ENCODE measurements at places on chromosomes 16 and 17.
A peak's percentile ranks its signal among the peaks of the same experiment; 100 is the strongest.

GRCh38 chr16:56262148-56262547 is 70.9 kb downstream of the GNAO1 start:
- peak; percentile 68 for DNase-seq

GRCh38 chr16:87684106-87684677 is 81.6 kb downstream of the KLHDC4 start:
- no peak for DNase-seq

DNA sequence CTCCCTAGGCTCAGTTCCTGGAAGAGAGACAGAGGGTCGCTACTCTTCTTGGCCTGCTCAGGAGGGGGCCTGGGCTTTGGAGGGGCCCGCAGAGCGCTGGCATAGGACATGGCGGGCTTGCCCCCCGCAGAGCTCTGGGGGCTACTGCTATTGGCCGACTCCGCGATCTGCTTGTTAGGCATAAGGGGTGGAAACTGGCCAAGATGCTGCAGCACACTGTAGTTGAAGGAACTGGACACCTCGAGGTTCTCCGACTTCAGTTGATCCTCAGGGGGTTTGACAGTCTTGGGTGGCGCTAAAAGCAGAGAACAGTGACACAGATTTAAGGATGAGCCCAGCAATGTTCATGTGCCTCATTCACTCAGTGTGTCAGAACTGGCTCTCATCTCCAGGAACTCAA is 33.9 kb downstream of the CACNG1 start:
- DNase-seq, result no peak

DNA sequence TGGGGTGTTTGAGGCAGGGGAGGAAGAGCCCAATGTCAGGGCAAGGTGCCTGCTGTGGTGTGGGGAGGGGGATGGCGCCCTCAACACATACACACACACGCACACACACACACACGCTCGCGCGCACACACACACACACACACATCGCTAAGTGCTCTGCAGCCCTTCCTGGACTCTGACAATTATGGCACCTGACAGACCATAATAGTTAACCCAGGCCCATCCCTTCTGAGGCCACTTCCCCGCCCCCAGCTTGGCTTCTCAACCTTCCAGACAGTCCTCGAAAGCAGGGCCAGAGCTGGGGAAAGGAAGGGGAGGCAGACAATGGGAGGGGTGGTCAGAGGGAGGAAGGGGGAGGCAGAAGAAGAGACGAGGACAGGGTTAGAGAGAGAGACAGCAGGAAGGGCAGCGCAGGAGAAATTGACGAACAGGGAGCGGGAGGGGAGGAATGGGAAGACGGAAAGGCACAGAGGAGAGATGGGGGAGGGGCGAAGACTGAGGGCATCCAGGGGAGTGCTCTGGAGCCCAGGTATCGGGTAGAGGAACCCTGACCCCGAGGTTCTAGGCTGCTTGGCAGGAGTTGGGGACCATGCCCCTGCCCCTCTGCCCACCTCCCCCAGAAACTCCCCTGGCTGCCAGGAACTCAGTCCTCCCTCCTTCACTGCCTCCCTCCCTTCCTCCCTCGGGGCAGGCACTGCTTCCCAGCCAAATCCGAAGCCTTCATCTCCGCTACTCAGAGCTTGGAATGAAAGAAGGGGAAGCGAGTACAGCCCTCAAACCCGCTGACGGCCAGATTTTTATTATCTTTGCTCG is 4.0 kb downstream of the SRCIN1 start:
- DNase-seq, result no peak

- no peak for DNase-seq
Observed at GRCh38 chr17:7042501-7043181, 1.3 kb downstream of the SLC16A11 start.

- DNase-seq, result peak; percentile 37
Observed at GRCh38 chr16:46961373-46962353, 11.8 kb downstream of the DNAJA2 start.

DNA sequence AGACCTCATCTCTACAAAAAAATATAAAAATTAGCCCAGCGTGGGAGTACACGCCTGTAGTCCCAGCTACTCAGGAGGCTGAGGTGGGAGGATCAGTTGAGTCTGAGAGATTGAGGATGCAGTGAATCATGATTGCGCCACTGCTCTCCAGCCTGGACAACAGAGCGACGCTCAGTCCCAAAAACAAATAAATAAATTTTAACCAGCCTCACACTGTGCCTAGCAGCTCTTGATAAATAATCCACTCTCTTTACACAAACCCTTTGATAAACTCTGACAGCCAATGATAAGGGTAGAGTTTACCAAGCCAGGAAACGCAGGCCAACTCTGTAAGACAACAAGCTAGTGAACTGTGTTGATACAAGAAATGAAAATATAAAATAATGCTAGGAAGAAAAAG is 32.7 kb downstream of the LITAF start:
- DNase-seq, result no peak

DNA sequence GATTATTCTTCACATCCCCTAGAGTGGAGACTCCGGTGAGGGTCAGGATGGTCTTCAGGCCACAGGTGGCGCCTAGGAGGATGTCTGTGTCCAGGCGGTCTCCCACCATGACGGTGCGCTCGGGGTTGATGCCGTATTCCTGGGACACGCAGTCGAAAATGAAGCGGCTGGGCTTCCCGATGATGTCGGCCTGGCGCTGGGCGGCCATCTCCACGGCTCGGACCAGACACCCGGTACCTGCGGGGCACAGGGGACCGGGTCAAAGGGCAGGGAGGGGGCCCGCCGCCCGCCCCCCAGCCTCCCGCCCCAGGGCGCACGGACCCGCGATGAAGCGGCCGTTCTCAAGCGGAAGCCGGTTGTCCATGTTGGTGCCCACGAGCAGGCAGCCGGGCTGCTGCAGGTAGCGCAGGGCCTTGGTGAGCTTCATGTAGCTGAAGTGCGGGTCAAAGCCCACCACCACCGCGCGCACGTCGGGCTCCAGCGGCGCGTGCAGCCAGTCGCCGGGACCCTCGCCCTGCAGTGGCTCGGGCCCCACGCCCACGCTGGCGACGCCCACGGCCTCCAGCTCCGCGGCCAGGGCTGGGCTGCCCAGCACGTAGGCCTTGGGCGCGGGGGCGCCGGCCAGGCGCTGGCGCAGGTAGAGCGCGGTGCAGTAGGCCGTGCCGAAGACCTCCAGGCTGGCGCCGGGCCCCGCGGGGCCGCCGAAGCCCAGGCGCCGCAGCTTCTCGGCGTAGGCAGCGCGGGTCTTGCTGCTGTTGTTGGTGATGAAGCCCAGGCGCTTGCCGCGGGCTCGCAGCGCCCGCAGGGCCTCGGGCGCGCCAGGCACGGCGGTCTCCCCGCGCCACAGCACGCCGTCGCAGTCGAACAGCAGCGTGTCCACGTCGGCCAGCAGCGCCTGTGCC is 572 bp downstream of the PGP start:
- DNase-seq, result no peak

DNA sequence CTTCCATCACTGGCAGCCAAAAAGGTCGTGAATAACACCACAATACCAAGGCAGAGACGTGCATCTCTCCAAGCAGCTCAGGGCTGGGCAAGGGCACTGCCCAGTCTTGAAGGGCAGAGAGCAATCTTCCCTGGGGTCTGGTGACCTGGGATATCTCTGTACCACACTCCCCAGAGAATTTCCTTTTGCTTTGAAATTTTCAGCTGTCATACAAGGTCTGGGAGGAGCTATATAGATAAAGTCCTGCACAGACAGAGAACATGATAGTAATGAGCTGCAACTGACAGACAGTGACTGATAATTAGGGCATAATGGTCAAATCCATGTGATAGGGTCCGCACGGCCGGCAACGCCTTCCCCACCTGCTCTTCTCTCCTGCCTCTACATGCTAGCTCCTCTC is 68.2 kb downstream of the DYNLRB2 start:
- no peak for DNase-seq

- DNase-seq, result no peak
Observed at GRCh38 chr17:77875051-77875780, 83.3 kb upstream of the TNRC6C start.

All from activated CD4-positive, alpha-beta memory T cell treated with anti-CD3 and anti-CD28 coated beads, Interleukin-2, amount 10 ng/mL, durations not matched to agents 7 days and 5 days (primary cell).